ENCODE measurements at places on chromosomes 7 and 10. TPM values are rescaled to one million over a fixed set of nuclear protein-coding genes. Genes with fewer than 3 reads are reported as not detected.
A peak's percentile ranks its signal among the peaks of the same experiment; 100 is the strongest.

DNA sequence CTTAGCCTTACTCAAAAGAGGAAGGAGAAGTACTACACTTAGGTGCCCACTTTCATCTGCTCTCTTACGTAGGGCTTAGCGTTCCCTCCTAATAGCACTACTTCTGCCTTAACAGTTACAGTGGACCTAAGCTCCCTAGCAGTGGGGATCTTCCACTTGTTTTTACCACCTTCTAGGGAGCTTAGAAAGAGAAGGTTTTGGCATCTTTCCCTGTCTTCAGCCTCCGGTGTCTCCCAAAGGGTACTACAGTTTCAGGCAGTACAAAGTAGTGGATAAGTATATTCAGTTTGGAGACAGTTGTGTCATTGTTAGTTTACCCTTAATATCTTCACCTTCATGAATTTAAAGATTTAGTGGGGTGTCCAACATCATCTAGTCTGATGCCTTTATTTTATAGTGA lies 14.6 kb downstream of the CHRM2 start:
- DNase-seq: peak; percentile 26

The NEUROG3 gene
- not detected for total RNA-seq

DNA sequence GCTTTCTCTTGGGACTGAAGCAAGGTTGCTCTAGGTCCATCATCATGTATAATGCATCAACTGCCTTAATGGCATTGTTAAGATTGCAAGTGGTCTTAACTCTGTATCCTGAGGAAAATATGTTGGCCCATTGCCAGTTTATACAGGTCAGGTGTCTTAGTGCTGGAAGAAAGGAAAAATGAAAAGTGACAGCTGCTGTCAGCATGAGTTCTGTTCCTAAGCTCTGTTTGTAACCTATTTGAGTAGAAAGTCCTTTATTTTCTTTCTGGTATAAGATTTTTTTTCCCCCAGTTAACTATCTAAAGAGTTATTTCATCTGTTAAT lies 127.2 kb downstream of the SRI start:
- no peak for DNase-seq

DNA sequence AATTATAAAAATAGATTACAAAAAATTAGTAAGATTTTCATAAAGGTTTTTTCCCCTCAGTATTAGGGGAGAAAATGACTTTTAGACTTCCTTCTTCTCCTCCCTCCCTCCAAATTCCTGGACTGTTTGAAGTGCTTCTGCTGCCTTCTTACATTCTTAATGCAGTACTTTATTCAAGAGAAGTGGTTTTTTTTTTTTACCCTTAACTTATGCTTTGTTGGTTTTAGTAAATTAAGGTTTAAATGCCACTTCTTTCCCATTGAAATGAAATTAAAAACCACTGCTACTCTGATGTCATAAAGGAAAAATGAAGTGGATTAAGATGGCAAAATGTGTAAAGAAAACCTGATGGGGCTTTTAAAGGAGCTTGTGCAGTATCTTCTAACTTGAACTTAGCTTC lies 140.7 kb downstream of the VTI1A start:
- DNase-seq: no peak

- DNase-seq: peak; percentile 53
These were observed 41.2 kb upstream of the VCL start for GRCh38 chr10:73956476-73957359.

DNA sequence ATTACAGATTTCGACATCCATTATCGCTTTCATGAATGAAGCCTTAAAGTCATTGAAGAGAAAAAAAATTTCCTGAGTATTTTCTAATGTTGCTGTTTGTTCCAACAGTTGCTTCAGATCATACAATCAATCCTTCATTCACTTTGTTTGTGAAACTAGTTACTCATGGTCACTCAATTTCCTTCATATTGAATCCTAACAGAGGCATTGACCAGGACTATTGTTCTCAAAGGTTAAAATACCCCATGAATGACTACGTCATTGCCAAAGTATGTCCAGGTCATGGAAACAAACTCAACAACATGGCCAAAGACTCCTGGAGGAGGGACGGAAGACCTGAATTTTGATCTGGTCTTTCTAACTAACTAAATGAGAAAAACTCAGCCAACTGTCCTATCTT lies 54.0 kb upstream of the ABCB5 start:
- no peak for DNase-seq

DNA sequence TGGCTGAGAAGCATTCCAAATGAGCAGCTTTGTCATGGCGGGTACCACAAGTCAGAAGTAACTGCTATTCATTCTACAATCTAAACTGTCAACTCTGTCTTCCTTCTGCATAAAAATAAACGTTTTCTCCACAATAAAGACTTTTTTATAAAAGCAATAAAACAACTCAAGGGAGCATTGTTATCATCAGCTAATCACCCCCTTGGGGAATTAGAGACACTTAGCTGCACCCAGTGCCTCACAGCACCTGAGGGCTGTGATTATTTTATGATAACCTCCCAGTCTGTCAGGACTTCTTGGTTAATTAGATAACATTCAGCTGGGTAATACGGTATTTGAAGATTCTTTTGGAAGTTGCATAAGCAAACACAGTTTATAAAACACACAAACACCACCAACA lies 155.6 kb downstream of the PPP1R3A start:
- no peak for DNase-seq

DNA sequence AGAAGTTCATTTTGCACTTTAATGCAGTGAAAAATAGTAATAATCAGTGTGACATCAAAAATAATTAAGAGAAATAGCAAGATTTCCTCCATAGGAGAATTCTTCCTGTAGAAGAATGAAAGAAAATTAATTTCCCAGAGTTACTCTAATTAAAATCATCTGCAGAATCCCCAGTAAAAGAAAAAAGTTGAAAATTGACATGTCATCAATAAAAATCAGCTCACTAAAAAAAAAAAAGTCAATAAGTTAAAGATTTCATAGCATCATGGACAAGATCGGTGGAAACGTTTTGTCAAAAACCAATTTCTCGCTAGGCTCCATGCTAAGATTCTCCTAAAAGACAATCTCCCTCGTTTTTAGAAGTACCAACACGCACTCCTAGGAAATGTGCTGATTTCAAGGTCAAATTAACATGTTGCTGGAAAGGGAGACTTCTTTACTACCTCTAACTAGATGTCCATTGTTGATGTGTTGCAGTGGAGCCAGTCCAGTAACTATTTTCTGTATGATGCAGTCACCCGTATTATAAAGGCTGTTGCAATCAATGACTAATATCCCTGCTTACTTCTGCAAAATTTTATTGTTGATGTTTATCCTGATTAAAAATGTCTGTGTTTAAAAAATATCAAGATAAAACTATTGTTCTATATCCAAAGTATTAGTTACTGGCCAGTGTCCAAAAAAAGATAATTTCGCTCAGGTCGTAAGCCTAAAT lies 591.9 kb upstream of the MGMT start:
- DNase-seq: peak; percentile 33

DNA sequence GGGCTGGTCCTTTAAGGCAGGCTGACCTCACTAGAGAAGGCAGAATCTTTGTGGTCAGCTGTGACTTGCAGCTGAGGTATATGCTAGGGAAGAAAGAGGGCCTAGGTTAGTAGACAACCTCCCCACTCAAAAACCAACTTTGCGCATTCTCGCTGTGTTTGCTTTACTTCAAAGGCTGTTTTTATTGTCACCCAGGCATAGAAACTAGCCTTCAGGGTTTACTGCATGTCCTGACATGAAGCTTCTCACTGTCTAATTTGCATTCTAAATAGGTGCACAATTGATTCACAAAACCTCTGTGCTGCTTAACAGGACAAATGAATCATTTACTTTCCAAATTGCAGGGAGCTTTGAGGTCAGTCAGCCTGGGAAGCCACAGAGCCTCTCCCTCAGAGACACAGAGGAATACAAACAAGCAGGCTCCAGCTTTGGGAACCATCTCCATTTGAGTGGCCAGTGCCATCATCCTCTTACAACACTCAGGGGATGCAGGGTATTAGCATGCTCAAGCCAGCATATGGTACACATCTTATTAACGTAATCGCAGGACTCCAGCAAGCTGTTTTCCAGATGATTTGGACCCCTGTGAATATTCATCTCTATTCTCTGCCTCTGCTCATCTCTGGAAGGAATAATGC lies 596.4 kb upstream of the GHITM start:
- no peak for DNase-seq

DNA sequence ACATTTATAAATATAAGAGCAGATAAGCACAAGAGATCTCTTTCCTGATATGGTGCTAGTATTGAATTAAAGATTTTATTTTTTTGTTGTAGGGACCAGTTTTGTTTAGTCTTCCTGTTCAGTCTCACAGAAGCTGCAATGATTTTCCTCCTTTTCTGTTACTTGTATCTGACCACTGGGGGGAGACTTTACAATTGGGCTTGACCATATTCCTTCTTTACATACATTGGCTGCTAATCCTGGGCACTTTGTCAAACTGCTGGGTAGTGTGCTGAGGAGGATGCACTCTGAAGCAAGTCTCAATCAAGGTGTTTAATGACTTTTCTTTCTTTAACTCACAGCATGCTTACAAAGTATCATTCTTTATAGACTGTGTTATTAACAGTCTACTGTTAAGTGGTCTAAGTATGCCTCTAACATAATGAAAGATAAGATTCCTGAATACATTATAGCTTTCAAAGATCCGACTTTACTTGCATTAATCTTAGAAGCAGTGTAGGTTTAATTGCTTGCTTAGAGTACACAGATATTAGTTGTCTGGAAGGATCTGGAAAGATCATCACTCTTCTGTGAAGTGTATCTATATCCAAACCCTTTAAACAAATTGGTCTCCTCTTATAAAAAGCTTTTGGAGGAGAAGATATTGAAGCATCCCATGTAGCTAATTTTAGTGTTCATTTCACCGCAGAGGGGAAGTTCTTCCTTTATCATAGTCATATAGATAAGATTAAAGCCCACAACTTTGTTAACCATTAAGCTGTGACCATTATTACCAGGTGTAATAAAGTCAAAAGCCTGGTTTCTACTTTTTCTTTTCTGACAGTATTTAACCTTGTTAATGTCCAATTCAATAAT lies 3.1 kb downstream of the PALS2 start:
- DNase-seq: peak; percentile 79
